ENCODE measurements at places on chromosomes 5 and 9. TPM values are rescaled to one million over a fixed set of nuclear protein-coding genes. Genes with fewer than 3 reads are reported as not detected.
A peak's percentile ranks its signal among the peaks of the same experiment; 100 is the strongest.

DNA sequence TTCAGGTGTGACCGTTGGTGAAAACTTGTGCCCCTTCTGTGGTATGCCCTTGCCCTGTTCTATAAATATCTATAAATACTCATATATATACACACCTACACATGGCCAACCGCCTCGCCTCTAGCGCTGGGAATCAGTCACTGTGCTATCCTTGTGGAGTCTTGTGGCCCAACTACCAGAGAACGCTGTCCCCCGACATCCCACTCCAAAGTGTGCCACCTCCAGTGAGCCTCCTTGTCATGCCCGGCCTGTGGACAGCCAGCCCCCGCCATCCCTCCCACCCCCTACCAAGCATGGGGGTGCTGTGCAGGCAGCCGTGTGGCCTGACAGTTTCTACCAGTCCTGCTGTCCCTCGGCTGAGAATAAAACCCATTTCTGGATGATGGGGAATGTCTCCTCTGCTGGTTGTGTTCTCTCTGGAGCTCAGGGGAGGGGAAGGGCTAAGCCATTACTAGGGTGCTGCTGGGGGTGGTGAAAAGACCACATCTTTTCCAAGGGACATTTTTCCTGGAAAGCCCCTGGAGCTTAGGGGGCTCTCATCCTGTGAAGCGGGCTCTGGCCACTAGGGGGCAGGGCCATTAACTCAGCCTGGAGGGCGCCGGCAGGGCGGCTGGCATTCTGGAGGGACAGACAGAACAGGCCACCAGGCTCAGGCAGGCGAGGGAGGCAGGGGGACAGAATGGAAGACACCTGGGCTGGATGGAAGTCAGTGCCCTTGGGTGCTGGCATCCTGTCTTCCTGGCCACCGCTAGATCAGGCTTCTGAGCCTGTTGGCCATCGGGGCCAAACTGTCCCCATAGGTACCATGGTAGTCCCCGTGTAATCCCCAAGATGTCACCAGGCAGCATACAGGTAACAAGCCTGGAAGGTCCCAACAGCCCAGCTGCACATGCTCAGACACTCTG, 20.7 kb downstream of the GOLGA2 start:
- DNase-seq, result peak; percentile 63
- no peak overlapping the region for H3K27ac ChIP-seq
- H3K36me3 ChIP-seq, result peaks cover 14% of the 10 kb centered on the region
- H3K4me1 ChIP-seq, result peaks cover 7% of the 10 kb centered on the region
- no peak overlapping the region for H3K4me3 ChIP-seq
- peaks cover 2% of the 10 kb centered on the region for H3K27me3 ChIP-seq

DNA sequence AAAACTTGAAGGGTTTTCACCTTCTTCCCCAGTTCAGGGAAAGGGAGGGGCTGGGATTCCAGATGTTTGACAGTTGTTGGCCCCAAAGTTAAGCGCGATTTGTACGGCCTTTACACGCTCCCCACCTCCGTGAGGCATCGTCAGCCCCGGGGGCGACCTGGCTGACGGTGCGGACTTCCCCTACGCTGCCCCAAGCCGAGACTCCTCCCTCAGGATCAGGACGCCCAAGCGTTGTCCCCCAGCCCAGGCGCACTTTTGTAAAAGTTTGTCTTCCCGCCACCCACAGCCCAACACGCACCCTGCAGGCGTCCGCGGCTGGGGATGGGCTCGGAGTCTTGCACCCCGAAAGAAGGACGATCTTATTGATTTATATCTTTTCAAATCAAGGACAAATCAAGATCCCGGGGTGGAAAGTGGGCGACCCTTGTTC, 713 bp downstream of the MOB3B start:
- H3K4me1 ChIP-seq, result peaks cover 8% of the 10 kb centered on the region
- no peaks in the 10 kb centered on the region for H3K36me3 ChIP-seq
- H3K27me3 ChIP-seq, result peaks cover 6% of the 10 kb centered on the region

GRCh38 chr5:180889381-180889780, 9.6 kb upstream of the BTNL8 start:
- no peaks in the 10 kb centered on the region for H3K4me1 ChIP-seq
- DNase-seq, result no peak
- H3K36me3 ChIP-seq, result no peaks in the 10 kb centered on the region
- no peak overlapping the region for H3K27ac ChIP-seq
- peaks cover 33% of the 10 kb centered on the region for H3K27me3 ChIP-seq

- H3K27ac ChIP-seq, result no peak overlapping the region
- no peaks in the 10 kb centered on the region for H3K36me3 ChIP-seq
- DNase-seq, result no peak
- peaks cover 1% of the 10 kb centered on the region for H3K27me3 ChIP-seq
- H3K4me3 ChIP-seq, result no peak overlapping the region
- H3K4me1 ChIP-seq, result peaks cover 2% of the 10 kb centered on the region
Measured at GRCh38 chr5:53362521-53362941, 117.9 kb upstream of the FST start.

DNA sequence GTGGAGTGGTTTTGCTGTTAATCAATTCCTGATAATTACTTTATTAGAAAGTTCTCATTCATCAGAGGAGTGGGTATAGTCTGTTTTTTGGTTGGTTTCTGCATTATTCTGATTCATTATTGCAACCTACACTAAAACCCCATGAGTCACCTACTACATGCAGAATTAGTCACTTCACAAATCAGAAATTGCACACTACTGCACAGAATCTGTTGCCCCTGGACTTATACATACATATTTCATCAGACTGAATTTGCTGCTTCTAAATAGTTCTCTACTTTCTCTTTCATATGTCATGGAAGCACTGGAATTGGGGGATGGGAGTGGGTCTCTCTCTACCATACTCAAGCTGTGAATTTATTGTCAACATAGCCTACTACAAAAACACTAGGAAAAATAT, 585.1 kb downstream of the DNAH5 start:
- no peaks in the 10 kb centered on the region for H3K27me3 ChIP-seq
- no peaks in the 10 kb centered on the region for H3K4me1 ChIP-seq
- no peak overlapping the region for H3K27ac ChIP-seq
- no peak overlapping the region for H3K4me3 ChIP-seq
- no peaks in the 10 kb centered on the region for H3K36me3 ChIP-seq

- peak; percentile 76 for DNase-seq
- peak overlapping the region; percentile 100 for H3K27ac ChIP-seq
- peaks cover 13% of the 10 kb centered on the region for H3K36me3 ChIP-seq
- H3K4me3 ChIP-seq, result no peak overlapping the region
- H3K27me3 ChIP-seq, result no peaks in the 10 kb centered on the region
Measured at GRCh38 chr9:89428901-89429890, 68.7 kb downstream of the SEMA4D start.

ACSL6 gene
- total RNA-seq, result 5.6 TPM

TLX3 gene
- not detected for total RNA-seq

PCDHGA11 gene
- total RNA-seq, result not detected

TEX48 gene
- 0.57 TPM for total RNA-seq
